ENCODE measurements at places on chromosomes 5 and 9. TPM values are rescaled to one million over a fixed set of nuclear protein-coding genes. Genes with fewer than 3 reads are reported as not detected.

GRCh38 chr5:173998531-173998930 is 9.6 kb downstream of the C5orf47 start:
- DNase-seq = no peak

DNA sequence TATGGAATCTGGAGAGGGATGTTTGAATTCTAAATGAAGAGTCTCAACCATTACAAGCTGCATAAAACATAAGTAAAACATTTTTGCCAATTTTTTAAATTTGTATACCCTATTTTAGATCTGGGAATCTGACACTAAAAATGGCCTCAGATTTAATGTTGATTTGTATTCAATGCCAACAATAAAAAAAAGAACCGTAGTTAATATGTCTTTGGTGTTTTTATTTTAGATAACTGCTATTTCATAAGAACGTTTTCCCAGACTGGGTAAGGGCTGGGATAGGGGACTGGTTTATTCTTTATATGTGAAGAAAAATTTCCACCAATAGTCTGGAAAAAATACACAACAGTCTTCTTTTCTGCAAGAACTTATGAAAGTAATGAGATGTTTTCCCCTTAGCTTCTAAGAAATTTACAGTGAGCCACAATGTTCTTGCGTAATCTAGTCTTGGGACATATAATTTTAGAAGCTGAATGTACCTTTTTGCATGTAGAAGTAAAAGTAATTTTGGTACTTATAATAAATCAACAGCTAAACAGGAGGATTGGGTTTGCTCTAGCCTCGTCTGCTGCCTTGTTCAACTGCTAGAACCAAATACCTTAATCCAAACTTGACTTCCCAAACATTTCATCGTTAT is 244.6 kb upstream of the EFNA5 start:
- DNase-seq = no peak

- DNase-seq = no peak
Measured at GRCh38 chr5:60597572-60598320, 102.2 kb downstream of the DEPDC1B start.

Gene MYO10
- total RNA-seq = 101 TPM

- peak; percentile 25 for DNase-seq
Measured at GRCh38 chr9:105007143-105007542, 79.2 kb upstream of the ABCA1 start.

DNA sequence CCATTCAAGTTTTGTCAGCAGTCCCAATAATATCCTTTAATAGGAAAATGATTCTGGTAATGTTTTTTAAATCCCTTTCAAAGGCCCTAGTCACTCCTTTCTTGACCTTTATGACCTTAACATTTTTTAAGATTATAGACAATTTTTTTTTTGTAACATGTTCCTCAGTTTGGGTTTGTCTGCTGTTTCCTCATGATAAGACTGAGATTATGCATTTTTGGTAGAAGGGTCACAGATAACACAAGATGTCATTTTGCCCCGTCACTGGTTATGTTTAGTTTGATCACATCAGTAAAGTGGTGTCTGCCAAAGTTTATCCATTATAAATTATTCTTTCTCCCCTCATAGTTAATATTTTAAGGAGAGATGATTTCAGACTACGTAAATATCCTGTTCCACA is 16.0 kb upstream of the PTPDC1 start:
- no peak for DNase-seq

GRCh38 chr5:39578887-39579497 is 154.2 kb upstream of the DAB2 start:
- DNase-seq = no peak

DNA sequence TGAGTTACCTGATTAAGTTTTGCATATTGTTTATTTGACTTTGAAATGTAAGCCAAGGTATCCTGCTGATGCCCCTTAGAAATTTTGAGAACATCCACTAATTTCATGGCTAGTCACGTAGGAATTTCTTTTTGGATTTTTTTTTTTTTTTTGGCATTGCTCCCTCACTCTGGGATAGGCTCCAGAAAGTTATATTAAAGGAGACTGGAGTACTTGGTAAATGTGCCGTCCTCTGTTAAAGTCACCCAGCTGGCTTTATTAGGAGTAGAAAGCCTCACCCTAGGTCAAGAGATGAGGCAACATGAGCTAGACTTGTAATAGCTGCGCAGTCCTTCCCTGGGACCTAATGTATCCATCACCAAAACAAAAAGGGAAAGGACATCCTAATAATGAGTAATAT is 3.1 kb downstream of the KCTD16 start:
- DNase-seq = no peak
